Renal cortex interstitium (tissue), 15 donors: ENCODE measurements at places on chromosomes 12 and 14. TPM values are rescaled to one million over a fixed set of nuclear protein-coding genes. Genes with fewer than 3 reads are reported as not detected.

The C12orf56 gene
- 1.2 TPM for polyA plus RNA-seq

The LPAR5 gene
- polyA plus RNA-seq: 0.96 TPM

The JDP2 gene
- 18.3 TPM for polyA plus RNA-seq

The LRRK2 gene
- polyA plus RNA-seq: 25.2 TPM

The SLC35E3 gene
- 16.7 TPM for polyA plus RNA-seq
